ENCODE measurements at places on chromosomes 5 and 9.

- DNase-seq: peak; percentile 50
Measured at GRCh38 chr9:86034863-86035734, 64.3 kb downstream of the GOLM1 start.

DNA sequence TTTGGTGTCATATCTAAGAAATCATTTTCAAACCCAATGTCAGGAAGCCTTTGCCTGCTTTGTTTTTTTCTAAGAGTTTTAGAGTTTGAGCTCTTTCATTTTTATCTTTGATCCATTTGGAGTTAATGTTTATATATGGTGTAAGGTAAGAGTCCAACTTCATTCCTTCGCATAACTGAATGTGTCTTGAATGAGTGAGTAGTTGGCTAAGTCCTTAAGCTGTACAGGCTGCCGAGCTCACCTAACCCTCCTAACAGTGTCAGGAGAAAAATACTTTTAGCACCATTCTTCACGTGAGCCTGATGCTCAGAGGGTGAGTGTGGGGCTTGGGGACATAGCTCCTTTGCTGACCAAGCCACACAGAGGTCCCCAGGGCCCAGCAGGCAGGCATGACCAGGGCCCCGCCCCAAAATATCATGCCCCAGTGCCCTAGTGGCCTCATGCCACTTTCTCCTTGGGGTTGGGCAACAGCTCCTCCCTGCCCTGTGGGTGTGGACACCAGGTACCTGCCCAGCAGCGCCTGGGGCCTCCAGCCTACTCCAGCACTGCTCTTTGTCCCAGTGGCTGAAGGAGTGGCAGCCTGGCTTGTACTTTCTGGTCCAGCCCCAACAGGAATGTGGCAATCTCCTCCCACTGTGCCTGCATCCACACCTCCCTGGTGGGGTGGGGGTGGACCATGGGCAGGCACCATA lies 17.2 kb downstream of the PPARGC1B start:
- peak; percentile 94 for DNase-seq

- no peak for DNase-seq
Measured at GRCh38 chr9:1658661-1659362, 356.3 kb upstream of the SMARCA2 start.

DNA sequence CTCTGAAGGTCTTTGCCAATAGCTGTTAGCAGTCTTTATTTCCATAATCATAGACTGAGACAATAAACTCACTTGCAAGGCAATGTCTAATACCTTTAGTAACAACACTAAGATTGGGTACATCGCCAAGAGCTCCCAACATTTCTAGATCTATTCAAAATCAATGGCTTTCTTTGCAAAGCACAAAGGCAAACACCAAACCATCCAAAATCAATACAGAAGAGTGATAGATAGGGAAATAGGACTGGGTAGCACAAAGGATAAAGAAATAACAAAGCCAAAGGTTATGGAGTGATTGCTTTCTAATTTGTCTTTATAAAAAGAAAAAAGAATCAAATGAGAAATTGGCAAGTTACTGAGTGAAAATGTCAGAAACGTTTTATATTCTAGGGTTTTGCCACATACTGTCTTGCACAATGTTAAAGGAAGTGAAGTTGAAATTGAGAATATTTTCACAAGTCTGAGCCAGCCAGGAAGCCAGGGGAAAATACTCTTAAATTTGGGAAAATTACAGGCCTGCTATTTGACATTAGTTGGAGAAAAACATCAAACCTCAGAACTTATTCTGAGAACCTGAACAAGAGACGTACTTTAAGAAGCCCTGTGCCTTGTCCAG lies 53.3 kb upstream of the LHFPL2 start:
- no peak for DNase-seq

DNA sequence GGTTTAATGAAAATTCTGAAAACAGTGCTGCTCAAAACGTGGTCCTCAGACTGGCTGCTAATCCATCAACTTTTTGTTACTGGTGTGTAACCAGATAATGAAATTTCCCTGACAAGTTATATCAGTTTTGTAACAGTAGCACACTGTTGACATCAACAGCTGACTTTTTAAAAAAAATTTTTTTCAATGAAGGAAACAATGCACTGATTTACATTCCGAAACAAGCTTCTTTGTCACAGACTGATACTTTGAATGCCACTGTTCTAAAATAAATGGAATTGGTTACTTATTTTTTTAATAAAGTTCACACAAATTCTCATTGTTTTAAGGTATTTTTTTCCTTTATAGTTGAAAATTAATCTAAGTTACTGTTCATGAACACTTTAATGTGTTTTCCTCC lies 169.1 kb downstream of the NIPBL start:
- no peak for DNase-seq

DNA sequence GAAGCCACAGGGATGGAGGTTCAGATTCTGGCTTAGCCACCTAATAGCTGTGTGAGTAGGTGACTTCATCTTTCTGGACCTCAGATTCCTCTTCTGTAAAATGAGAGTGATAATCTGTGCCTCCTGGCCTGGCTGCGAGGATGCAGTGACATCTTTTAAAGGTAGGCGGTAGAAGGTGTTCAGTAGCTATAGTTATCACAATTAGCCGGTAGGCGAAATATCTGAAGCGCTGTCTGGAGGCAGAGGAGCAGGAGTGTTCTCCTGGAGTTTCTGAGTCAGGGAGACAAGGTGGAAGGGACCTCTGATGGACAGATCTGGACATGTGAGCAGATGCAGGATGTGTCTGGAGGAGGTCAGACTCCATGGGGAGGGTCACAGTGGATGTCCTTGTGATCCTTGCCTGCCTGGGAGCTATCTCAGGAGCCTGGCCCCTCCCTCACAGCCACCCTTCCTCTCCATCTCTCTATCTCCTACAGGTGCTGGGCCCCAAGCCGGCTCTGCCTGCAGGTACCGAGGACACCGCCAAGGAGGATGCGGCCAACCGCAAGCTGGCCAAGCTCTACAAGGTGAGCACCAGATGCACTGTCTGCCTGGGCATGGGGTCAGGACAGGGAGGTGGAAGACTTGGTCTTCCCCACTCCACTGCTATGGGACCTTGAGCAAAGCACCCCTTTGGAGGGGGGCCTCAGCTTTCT lies 45.6 kb downstream of the GSN start:
- DNase-seq: no peak

- peak; percentile 40 for DNase-seq
Measured at GRCh38 chr5:107670087-107670931, 428 bp downstream of the EFNA5 start.

- DNase-seq: no peak
Measured at GRCh38 chr5:3187771-3188425, 407.7 kb upstream of the IRX1 start.

- no peak for DNase-seq
Measured at GRCh38 chr5:11803436-11803835, 100.8 kb downstream of the CTNND2 start.

GRCh38 chr5:92653730-92654461 lies 927.1 kb downstream of the NR2F1-AS1 start:
- DNase-seq: no peak

DNA sequence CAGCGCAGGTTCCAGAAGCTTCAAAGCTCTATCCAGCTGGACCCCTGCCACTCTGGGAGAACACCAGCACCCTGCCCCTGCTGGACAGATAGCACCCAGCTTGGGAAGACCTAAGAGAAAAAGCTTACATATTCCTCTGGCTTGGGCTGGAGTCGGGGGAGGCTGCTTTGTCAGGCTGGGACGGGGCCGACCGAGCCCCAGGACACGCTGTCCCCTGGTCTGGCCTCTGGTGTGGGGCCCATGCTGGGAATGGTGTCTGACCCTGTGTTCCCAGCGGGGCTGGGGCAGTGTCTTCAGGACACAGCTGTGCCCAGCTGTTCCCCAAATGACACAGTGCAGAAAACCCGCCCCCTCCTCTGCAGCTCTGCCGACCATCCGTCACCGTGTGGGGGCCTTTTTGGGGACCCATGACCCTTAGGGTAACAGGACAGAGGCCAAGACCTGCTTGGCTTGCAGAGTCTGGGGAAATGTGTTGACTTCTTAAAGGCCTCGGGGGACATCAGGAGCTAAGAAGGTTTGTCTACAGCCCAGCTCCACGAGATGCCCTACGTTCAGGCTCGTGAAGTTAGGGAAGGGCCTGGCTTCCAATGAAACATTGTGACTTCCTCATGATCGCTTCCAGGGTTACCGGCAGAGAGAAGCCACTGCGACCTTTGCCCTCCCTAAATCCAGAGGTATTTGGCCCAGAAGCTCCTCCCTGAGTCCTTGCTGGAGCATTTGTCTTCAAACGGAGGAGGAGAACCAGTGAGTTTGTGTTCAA lies 20.4 kb upstream of the SLC2A6 start:
- DNase-seq: peak; percentile 53

GRCh38 chr5:76724871-76725270 lies 8.9 kb downstream of the F2R start:
- no peak for DNase-seq

- no peak for DNase-seq
Measured at GRCh38 chr9:28563291-28563934, 990.1 kb upstream of the C9orf72 start.

GRCh38 chr9:124040935-124041816 lies 29.6 kb downstream of the LHX2 start:
- DNase-seq: peak; percentile 45
